Activated CD4-positive, alpha-beta T cell treated with anti-CD3 and anti-CD28 coated beads, Interleukin-2, amount 10 ng/mL, durations not matched to agents 7 days and 5 days (primary cell): ENCODE measurements at places on chromosomes 3 and 15. TPM values are rescaled to one million over a fixed set of nuclear protein-coding genes. Genes with fewer than 3 reads are reported as not detected.

DNA sequence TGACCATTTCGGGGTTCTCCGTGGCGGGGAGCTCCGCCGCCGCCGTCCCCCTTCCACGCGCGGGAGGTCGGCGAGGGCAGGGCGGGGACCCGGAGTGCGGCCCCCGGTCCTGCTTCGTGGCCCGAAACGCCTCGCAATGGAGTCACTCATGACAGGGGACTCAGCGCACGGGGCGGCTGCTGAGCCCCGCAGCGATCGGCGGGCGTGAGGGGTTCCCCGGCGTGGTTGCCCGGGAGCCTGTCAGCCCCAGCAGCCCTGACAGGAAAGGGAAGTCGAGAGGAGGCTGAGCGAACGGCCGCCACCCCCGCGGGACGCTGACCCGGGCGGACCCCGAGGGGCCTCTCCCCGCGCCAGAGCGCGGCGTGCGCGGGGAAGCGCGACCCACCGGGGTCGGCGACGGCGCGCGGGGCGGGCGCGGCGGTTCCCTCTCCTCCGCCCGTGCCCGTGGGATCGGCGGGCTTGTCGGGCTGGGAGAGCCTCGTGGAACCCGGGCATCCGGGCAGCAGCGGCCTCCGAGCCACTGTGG lies 564 bp upstream of the PIGZ start:
- DNase-seq: peak; percentile 42
- H3K27me3 ChIP-seq: peaks cover 19% of the 10 kb centered on the region
- H3K27ac ChIP-seq: peak overlapping the region; percentile 46
- H3K4me1 ChIP-seq: peaks cover 18% of the 10 kb centered on the region

DNA sequence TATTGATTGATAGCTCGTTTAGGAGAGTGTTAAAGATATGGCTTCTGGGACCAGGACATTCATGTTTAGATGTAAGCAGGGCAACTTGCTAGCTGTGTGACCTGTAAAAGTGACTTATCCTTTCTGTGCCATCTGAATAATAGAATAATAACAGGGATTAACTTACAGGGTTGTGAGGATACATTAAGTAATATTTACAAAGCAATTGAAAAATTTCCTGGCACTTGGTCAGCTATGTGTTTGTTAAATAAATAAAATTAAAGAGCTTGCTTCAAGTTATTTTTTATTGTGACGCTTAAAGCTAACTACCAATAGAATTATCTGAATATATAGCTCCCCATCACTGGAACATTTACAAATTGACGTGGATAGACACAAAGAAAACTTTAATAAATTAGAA lies 287.9 kb upstream of the CDIN1 start:
- no peak overlapping the region for H3K4me3 ChIP-seq
- no peaks in the 10 kb centered on the region for H3K4me1 ChIP-seq
- no peak overlapping the region for H3K27ac ChIP-seq
- no peak for DNase-seq

GRCh38 chr3:146154316-146154715 lies 6.7 kb downstream of the PLOD2 start:
- no peak overlapping the region for H3K4me3 ChIP-seq
- H3K4me1 ChIP-seq: no peaks in the 10 kb centered on the region
- H3K36me3 ChIP-seq: no peaks in the 10 kb centered on the region
- peaks cover 23% of the 10 kb centered on the region for H3K27me3 ChIP-seq

DNA sequence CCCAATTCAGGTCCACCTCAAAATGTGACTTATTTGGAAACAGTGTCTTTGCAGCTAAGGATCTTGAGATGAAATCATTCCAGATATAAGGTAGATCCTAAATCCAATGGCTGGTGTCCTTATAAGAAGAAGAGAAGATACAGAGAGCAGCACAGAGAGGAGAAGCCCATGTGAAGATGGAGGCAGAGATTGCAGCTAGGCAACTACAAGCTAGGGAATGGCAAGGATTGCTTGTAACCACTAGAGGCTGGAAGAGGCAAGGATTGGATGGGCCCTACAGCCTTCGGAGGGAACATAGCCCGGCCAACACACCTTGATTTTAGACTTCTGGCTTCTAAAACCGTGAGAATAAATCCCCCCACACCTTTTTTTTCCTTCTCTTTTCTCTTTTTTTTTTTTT lies 38.5 kb downstream of the SYN2 start:
- no peaks in the 10 kb centered on the region for H3K36me3 ChIP-seq
- H3K4me1 ChIP-seq: no peaks in the 10 kb centered on the region
- H3K27ac ChIP-seq: no peak overlapping the region
- H3K27me3 ChIP-seq: peaks cover 23% of the 10 kb centered on the region
- H3K4me3 ChIP-seq: no peak overlapping the region

GRCh38 chr3:65168547-65168946 lies 480.7 kb upstream of the ADAMTS9 start:
- H3K4me1 ChIP-seq: no peaks in the 10 kb centered on the region
- H3K27ac ChIP-seq: no peak overlapping the region
- no peaks in the 10 kb centered on the region for H3K36me3 ChIP-seq
- no peak overlapping the region for H3K4me3 ChIP-seq
- no peak for DNase-seq

- no peak overlapping the region for H3K4me3 ChIP-seq
- no peak for DNase-seq
- no peaks in the 10 kb centered on the region for H3K4me1 ChIP-seq
- H3K27me3 ChIP-seq: no peaks in the 10 kb centered on the region
- no peak overlapping the region for H3K27ac ChIP-seq
Observed at GRCh38 chr3:136973352-136973751, 15.6 kb downstream of the IL20RB start.

DNA sequence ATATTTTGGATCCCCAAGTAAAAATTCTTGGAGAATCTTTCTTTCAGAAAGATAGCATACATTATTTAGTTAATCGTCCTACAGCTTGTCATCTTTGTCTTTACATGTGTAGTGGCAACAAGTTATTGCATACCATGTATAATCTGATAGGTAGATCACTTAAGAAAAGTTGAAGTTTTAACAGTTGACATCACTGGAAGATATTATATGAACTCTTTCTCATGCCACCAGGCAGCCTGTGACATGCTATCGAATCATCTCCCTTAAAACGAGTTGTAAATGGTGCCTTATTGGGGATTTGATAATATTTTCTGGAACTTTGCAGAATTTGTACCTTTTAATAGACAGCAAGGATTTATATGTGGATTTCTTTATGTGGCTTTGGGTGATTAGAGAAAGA lies 8.7 kb downstream of the U2SURP start:
- no peak overlapping the region for H3K27ac ChIP-seq
- H3K36me3 ChIP-seq: peaks cover 24% of the 10 kb centered on the region
- no peak for DNase-seq
- H3K4me1 ChIP-seq: peaks cover 64% of the 10 kb centered on the region
- H3K4me3 ChIP-seq: no peak overlapping the region
- H3K27me3 ChIP-seq: no peaks in the 10 kb centered on the region

- DNase-seq: no peak
- H3K27me3 ChIP-seq: no peaks in the 10 kb centered on the region
- no peak overlapping the region for H3K4me3 ChIP-seq
Observed at GRCh38 chr3:188220988-188221818, 67.2 kb downstream of the LPP start.

DNA sequence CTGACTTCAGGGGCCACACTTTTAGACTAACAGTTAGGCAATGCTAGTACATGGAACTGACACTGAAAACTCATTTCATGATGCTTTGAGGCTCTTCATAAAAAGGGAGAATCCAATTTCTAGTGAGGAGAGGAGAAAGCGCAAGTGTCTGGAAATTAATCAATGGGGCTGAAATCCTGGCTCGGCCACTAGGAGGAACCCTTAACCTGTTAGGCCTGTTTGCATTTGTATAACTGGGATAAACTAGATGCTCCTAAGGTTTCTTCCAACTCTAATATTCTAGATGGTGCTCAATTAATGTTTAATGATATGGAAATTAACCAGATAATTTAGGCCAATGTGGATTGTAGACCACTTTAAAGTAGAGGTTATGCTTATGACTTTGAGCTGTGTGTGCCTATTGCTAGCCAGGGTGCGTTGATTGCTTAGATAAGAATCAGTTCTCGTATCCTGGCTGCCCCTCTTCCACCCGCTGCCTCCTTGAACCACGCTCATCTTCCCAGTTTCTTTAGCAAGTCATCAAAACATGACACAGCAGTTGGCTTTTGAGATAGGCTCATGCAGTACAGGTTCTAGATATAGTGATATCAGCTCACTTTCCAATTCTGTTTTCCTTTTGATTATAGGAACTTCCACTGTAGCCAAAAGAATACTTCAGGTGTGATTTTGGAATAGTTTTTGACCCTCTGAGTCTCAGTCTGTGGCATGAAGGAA lies 16.8 kb upstream of the CRBN start:
- peaks cover 1% of the 10 kb centered on the region for H3K27me3 ChIP-seq
- no peaks in the 10 kb centered on the region for H3K36me3 ChIP-seq

DNA sequence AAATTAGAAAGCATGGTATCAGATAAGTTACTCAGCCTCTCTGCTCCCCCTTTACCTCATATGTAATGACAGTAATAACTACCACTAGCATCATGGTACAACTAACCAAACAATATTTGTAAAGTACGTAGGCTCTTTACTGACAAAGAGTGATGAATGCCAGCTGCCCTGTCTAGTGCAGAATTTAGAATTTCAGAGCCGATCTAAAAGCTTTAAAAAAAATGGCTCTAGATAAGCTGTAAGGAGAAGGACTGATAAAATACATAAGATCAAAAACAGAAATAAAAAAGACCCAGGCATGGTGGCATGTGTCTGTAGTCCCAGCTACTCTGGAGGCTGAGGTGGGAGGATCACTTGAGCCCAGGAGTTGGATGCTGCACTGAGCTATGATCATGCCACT lies 424.1 kb downstream of the MAGI1 start:
- no peak for DNase-seq
- H3K4me1 ChIP-seq: no peaks in the 10 kb centered on the region
- H3K36me3 ChIP-seq: no peaks in the 10 kb centered on the region
- H3K27me3 ChIP-seq: no peaks in the 10 kb centered on the region

GRCh38 chr3:23649448-23649847 lies 156.3 kb upstream of the UBE2E1 start:
- peaks cover 11% of the 10 kb centered on the region for H3K4me1 ChIP-seq
- H3K4me3 ChIP-seq: no peak overlapping the region
- H3K27ac ChIP-seq: no peak overlapping the region
- DNase-seq: no peak
- H3K27me3 ChIP-seq: peaks cover 2% of the 10 kb centered on the region
- no peaks in the 10 kb centered on the region for H3K36me3 ChIP-seq

DNA sequence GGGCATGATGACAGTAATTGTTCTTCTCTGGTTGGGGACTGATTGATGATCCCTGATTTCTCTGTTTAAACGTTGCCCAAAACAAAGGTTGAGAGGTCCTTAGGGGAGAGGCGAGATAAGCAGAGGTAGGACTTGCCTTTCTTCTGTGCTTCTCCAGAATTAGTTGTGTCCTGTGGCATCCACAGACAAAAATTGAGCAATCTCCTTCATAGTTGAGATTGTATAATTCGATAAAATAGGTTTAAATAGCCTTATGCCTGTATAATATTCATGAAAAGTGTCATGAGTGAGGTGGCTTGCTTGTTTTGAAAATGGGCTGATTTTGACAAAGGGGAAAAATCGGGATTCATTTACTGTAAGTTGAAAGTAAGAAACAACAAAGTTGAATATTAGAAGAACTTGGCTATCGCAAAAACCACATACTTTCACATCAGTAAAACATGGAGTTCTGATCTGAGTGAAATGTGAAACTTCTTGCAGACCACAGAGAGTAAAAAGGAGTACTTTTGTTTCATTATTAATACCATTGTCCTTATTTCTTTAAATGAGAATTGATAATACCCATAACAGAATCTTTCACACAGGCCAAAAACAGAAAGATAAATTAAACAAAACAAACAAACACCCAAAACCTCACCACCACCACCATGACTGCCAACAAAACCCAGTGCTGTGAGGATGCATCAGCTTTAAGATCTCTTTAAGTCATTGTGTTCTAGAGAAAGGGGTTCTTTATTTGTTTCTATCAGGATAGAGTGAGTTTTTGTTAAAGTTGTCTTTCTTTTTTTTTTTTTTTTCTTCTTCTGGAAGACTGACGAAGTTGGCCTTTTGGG lies 155.7 kb downstream of the LPP start:
- peaks cover 21% of the 10 kb centered on the region for H3K4me1 ChIP-seq
- peaks cover 1% of the 10 kb centered on the region for H3K27me3 ChIP-seq

DNA sequence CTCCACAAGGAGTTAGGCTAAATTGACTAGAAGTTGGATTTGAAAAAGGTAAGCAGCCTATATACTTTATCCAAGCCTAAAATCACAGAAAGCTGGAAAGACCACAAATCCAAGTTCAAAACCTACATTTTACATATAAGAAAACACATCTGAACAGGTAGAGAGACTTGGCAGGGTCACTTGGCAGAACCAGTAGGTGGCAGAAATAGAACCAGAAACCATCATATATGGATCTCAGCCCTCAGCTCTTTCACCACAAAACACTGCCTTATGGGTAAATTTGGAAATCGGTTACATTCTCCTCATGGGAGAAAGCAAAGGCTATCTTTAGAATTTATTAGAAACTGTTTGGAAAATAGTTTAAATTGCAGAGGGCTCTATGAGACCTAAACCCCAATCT lies 44.2 kb downstream of the MKRN2 start:
- H3K4me1 ChIP-seq: no peaks in the 10 kb centered on the region
- peaks cover 50% of the 10 kb centered on the region for H3K36me3 ChIP-seq
- no peak for DNase-seq
- H3K4me3 ChIP-seq: no peak overlapping the region
- no peak overlapping the region for H3K27ac ChIP-seq

DNA sequence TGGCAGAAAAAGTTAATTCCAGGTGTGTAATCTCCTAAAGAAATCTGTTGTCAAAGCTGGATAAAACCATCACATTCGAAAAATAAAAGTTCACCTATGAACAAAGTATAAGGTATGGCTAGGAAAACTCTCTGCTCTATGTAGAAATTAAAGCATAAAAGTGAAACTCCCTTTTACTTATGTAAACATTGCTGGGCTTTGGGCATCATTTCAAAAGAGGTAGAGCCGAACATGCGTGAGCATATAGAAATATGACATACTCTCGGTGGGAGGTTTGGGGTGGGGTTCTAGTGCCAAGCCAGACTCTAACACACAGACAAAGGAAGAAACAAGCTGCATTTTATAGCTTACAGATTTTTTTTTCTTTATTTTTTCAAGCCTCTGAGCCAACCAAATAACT lies 306.8 kb upstream of the ATP11B start:
- no peak for DNase-seq
- no peak overlapping the region for H3K4me3 ChIP-seq
- no peaks in the 10 kb centered on the region for H3K36me3 ChIP-seq

- no peak overlapping the region for H3K27ac ChIP-seq
- no peak overlapping the region for H3K4me3 ChIP-seq
- no peaks in the 10 kb centered on the region for H3K36me3 ChIP-seq
- H3K4me1 ChIP-seq: no peaks in the 10 kb centered on the region
Observed at GRCh38 chr3:16723978-16724377, 118.8 kb upstream of the DAZL start.

GRCh38 chr3:23987356-23987755 lies 42.3 kb downstream of the NR1D2 start:
- H3K27me3 ChIP-seq: no peaks in the 10 kb centered on the region
- H3K27ac ChIP-seq: no peak overlapping the region
- no peaks in the 10 kb centered on the region for H3K36me3 ChIP-seq
- H3K4me3 ChIP-seq: no peak overlapping the region
- peaks cover 9% of the 10 kb centered on the region for H3K4me1 ChIP-seq

CNTN6 gene
- total RNA-seq: not detected

ADAMTS9 gene
- not detected for total RNA-seq

GATM gene
- 2.0 TPM for total RNA-seq

SPESP1 gene
- total RNA-seq: 0.50 TPM

RAB8B gene
- total RNA-seq: 150 TPM

ZBTB47 gene
- 0.22 TPM for total RNA-seq

CLCN2 gene
- 3.6 TPM for total RNA-seq

AADACL2 gene
- not detected for total RNA-seq

CPNE9 gene
- total RNA-seq: 0.25 TPM

SERINC4 gene
- 0.37 TPM for total RNA-seq

SH2D7 gene
- total RNA-seq: not detected
